ENCODE measurements at places on chromosomes 6 and 20. TPM values are rescaled to one million over a fixed set of nuclear protein-coding genes. Genes with fewer than 3 reads are reported as not detected.

GRCh38 chr20:61936701-61937131, 129.0 kb downstream of the TAF4 start:
- H3K4me3 ChIP-seq, result no peak overlapping the region
- H3K27ac ChIP-seq, result no peak overlapping the region
- DNase-seq, result peak; percentile 3
- no peaks in the 10 kb centered on the region for H3K4me1 ChIP-seq
- H3K36me3 ChIP-seq, result no peaks in the 10 kb centered on the region

DNA sequence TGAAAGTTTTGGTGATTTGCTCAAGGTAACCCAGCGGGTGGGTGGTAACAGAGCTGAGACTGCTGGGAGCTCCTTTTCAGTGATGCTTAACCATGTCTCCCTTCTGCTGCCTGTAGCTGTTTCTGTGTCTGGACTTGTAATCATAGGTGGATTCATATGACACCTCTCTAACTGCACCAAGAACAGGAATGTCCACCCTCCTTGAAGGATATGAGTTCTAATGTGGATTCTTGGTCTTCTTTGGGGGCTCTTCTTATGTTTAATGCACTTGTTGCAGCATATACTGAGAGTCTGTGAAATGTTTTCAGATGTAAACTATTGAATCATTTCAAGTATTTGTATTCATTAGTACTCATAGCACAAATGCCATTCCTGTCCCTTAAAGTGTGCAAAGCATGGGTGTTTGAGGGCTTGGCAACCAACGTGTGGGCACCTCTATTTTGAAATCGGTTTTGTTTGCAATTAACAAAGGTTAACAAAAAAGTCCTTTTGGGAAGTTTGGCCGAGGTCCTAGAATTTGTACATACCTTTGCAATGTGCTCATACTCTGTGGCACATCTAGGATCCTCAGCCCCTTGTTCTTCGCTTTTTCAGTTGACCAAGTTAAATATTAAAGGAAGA, 138.0 kb downstream of the SOX4 start:
- no peak overlapping the region for H3K27ac ChIP-seq
- H3K36me3 ChIP-seq, result no peaks in the 10 kb centered on the region

ZSCAN23 gene
- total RNA-seq, result 1.5 TPM

ENPP4 gene
- total RNA-seq, result 21.9 TPM

ZSCAN31 gene
- total RNA-seq, result 8.0 TPM

DNA sequence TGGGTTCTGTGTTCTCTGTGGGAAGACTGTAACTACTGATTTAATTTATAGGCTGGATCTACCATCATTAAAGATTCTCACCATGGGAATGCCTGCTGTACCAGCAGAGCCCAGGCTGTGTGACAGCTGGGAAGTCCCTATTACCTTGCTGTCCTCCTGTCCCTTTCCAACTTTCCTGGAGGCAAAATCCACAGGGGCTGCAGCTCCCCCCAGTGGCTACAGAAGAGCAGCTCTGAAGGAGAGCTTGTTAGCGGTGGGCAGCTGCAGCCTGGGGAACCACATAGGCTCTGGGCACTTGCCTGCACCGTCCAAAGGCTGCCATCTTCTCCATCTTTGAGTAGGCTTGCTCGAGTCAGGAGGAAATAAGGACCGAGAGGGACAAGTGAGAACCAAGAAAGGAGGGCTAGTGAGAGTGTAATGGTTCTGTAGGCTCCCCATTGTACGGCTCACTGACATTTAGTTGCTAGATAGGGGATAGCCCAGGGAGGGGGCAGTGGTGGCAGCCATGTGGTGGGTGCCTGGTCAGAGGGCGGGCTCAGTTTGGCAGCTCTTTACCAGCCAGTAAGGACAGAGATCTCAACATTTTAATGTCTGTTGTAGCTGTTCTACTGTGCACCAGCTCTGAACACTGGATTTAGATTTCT, 155.1 kb upstream of the MLIP start:
- H3K4me1 ChIP-seq, result no peaks in the 10 kb centered on the region
- no peak overlapping the region for H3K27ac ChIP-seq
- no peak overlapping the region for H3K4me3 ChIP-seq
- no peaks in the 10 kb centered on the region for H3K36me3 ChIP-seq
- peaks cover 4% of the 10 kb centered on the region for H3K27me3 ChIP-seq
- DNase-seq, result peak; percentile 60

DNA sequence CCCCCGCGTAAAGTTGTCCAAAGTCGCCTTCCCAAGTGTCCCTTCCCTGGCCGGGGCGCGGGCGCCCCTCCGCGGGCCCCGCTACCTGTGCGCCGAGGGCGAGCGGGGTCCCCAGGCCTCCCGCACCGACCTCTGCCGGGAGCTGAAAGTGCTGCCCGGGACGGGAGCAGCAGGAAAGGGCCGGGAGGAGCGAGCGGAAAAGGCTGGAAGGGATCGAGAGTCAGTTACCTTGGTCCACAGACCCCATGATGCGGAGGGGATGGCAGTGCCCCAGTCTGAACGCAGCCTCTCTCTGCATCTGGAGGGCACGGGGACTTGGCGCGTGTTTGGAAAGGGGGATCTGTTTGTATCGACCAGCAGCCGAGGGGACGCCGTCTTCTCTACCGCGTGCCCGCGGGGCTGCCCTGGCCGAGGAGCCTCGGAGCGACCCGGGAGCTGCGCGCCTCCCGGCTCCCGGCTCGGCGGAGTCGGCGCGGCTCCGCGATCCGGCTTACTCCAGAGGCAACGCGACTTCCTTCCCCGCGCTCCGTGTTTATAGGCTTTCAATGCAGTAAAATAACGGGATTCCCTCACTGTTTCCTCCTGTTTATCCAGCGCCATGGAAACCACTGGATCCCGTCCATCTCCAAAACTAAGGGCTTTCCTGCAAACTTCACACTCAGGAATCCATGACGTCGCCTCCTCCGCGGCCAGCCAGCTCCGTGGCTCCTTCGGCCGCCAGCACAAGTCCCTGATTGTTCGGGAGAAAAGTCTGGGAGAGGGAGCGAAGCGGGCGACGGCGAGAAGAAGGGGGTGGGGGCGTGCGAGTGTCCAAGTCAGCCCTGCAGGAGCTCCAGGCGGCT, 20.0 kb upstream of the NFATC2 start:
- H3K4me3 ChIP-seq, result peak overlapping the region; percentile 70
- peak overlapping the region; percentile 88 for H3K27ac ChIP-seq
- H3K4me1 ChIP-seq, result peaks cover 54% of the 10 kb centered on the region
- no peaks in the 10 kb centered on the region for H3K36me3 ChIP-seq

PCSK2 gene
- total RNA-seq, result 0.74 TPM

SAMD3 gene
- not detected for total RNA-seq

PPP1R16B gene
- 6.3 TPM for total RNA-seq

- H3K36me3 ChIP-seq, result no peaks in the 10 kb centered on the region
- no peak for DNase-seq
- no peaks in the 10 kb centered on the region for H3K4me1 ChIP-seq
- no peaks in the 10 kb centered on the region for H3K27me3 ChIP-seq
- H3K4me3 ChIP-seq, result no peak overlapping the region
These were observed 623.3 kb upstream of the MANEA start for GRCh38 chr6:94953867-94954631.

- no peaks in the 10 kb centered on the region for H3K27me3 ChIP-seq
- H3K27ac ChIP-seq, result no peak overlapping the region
- no peak overlapping the region for H3K4me3 ChIP-seq
- DNase-seq, result no peak
- no peaks in the 10 kb centered on the region for H3K36me3 ChIP-seq
- no peaks in the 10 kb centered on the region for H3K4me1 ChIP-seq
These were observed 554.9 kb downstream of the MAFB start for GRCh38 chr20:40134176-40134575.

- no peak overlapping the region for H3K27ac ChIP-seq
- H3K36me3 ChIP-seq, result peaks cover 85% of the 10 kb centered on the region
- no peak for DNase-seq
- peaks cover 3% of the 10 kb centered on the region for H3K4me1 ChIP-seq
These were observed 47.1 kb downstream of the DST start for GRCh38 chr6:56595490-56596122.

RAET1G gene
- 0.19 TPM for total RNA-seq

- H3K36me3 ChIP-seq, result peaks cover 9% of the 10 kb centered on the region
- DNase-seq, result no peak
- peak overlapping the region; percentile 96 for H3K27ac ChIP-seq
- H3K4me3 ChIP-seq, result peak overlapping the region; percentile 94
- no peaks in the 10 kb centered on the region for H3K27me3 ChIP-seq
- peaks cover 48% of the 10 kb centered on the region for H3K4me1 ChIP-seq
These were observed 769 bp upstream of the TRPC4AP start for GRCh38 chr20:35093267-35093884.

DNA sequence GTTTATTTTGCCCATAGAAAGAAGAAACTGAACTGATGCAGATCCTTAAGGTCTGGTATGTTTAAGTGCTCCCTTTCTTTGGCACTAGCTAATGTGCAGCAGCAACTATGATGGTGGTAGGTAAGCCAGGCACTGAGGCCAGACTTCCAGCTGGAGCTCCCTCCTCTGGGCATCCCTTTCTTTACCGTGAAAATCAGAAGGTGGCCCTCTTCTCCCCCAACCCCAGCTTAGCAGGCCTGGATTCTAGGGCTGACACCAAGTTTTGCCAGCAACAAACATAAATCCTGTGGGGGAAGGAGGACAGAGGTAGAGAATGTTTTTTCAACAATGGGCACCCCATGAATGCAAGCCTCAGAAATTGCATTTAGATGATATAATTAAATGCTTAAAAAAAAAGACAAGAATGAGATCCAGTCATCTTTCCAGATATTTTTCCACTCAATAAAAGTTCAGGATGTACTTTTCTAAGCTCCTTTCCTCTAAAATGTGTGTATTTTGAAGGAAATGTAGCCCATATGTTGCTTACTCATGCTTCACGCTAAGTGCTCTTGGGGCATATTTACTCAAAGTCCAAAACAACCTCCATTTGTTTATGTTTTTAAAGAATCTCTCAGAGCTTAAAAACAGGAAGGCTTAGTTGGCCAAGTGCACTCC, 123.9 kb upstream of the NXT1 start:
- no peak overlapping the region for H3K4me3 ChIP-seq
- no peaks in the 10 kb centered on the region for H3K36me3 ChIP-seq
- DNase-seq, result no peak
- H3K27ac ChIP-seq, result no peak overlapping the region

DNA sequence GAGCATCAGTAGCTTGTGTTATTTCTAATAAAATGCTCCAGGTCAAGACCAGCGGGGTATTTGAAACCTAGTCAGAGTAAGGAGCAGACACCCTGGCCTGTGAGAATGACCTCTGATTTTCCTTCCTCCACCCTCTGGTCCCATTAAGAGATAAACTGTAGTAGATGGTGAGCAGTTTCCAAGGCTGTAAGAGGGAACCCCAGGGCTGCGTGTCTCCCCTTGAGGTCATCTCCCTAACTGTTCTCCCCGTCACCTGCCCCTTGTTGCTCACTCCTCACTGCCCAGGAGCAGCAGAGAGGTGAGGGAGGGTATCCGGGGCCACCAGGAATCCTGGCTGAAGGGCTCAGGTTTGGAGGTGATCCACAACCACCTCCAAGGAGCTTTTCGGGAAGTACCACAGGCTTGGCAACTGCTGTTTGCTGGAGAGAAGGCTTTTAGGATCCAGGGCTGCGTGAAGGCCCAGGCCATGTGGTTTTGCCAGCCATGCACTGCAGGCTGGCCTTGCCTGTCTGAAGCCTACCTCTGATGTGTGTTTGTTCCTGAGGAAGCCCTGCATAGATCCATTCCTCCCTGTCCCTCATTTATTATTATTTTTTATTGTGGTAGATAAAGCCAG, 62.5 kb downstream of the RREB1 start:
- no peaks in the 10 kb centered on the region for H3K36me3 ChIP-seq
- H3K4me1 ChIP-seq, result peaks cover 96% of the 10 kb centered on the region
- no peaks in the 10 kb centered on the region for H3K27me3 ChIP-seq

DNA sequence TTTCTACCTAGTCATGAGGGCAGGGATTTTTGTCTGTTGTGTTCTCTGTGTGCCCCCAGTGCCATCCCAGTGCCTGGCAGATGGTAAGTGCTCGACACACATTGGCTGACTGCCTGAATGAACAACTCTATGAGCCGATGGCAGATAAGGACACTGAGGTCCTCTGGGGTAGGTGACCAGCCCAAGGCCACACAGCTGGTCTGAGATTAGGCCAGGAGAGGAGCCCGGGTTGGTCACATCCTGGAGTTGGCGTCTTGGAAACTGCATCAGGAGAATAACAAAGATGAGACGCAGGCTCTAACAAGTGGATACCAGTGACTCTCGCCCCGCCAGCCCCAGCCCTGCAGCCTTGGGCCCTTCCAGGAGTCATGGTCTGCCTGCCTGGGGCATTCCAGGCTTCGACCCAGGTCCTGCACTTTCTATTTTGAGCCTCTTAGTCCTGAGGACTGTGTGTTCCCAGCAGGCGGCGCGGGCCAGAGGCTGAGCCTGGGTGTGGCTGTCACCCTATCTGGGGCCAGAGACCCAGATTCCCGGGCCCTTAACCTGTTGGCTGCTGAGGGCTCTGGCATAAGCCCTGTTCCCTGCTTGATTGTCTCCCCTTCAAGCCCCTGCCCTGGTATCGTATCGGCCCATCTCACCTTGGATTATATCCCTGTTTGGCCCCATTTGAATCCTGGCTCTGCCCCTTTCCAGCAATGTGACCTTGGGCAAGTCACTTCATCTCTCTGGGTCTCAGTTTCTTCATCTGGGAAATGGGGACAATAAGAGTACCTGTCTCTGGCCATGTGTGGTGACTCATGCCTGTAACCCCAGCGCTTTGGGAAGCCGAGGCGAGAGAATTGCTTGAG, 88.3 kb downstream of the CEBPB start:
- peak overlapping the region; percentile 84 for H3K27ac ChIP-seq
- peak; percentile 85 for DNase-seq
- H3K36me3 ChIP-seq, result no peaks in the 10 kb centered on the region
- no peak overlapping the region for H3K4me3 ChIP-seq
- H3K4me1 ChIP-seq, result peaks cover 37% of the 10 kb centered on the region

GRCh38 chr20:38926142-38926933, at the start of gene FAM83D:
TSS of gene FAM83D (plus strand) at chr20:38926417. CDS start at chr20:38926443, 26 bp downstream.
- H3K27ac ChIP-seq, result peak within 1 kb of the TSS; percentile 9
- peak; percentile 93 for DNase-seq
- peaks cover under 1% of the 10 kb centered on the region for H3K27me3 ChIP-seq
- peak within 1 kb of the TSS; percentile 71 for H3K4me3 ChIP-seq
- peaks cover 22% of the 10 kb centered on the region for H3K4me1 ChIP-seq

DNA sequence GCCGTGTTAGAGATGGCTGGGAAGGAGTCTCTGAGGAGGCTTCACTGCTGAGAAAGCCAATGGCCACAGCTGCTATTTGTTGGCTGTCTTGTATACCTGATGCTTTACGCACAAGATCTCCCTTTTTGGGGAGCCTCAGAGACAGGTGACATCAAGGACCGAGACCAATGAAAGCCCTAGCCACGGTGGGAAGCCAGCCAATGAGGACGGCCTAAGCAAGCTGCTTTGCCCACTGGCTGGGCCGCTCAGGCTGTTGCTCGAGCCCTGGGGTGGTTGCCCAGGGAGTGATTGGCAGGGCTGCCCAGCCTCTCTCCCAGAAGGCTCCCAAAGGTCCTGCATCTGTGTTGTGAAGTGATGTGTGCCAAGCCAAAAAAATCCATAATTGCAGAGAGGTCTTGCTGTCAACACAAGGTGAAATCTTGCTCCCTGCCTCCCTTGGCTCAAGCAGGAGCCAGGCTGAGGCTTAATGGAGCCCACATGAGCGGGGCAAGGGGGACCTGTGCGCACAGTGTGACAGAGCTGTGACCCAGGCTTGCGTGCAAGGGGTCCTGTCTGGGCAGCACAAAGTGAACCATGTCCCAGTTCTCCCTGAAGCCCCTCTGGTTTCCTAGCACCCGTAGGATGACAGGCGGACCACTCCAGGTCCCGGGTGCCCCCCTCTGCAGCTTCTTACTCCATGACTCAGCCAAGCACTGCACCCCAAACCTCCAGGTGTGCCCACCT, 4.3 kb downstream of the MMP24OS start:
- peaks cover 35% of the 10 kb centered on the region for H3K36me3 ChIP-seq
- DNase-seq, result no peak
- H3K27me3 ChIP-seq, result no peaks in the 10 kb centered on the region
